Adipocyte (in vitro differentiated cells): ENCODE measurements at places on chromosomes 16 and 17.

GRCh38 chr17:77453613-77454241 lies 313.0 kb downstream of the SEC14L1 start:
- no peak for DNase-seq

DNA sequence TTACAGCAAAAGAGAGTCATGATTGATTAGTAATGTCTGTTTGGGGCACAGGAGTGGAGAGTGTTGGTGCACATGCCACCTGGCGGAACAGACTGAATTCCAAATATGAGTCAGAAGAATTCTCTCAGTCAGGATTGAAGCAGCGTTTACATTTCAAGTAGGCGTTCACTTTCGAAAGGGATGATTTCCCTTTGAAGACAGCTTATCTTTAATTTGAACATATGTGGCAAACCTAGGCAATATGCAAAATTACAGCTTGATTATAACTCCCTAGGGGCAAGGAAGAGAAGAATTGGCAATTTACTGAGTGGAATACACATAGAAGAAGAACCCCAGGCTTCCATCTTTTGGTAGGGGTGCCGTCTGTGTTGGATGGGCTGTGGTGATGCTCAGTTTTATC lies 235.8 kb downstream of the HAPSTR1 start:
- DNase-seq: no peak

GRCh38 chr16:78576941-78577340 lies 477.5 kb downstream of the WWOX start:
- DNase-seq: no peak

DNA sequence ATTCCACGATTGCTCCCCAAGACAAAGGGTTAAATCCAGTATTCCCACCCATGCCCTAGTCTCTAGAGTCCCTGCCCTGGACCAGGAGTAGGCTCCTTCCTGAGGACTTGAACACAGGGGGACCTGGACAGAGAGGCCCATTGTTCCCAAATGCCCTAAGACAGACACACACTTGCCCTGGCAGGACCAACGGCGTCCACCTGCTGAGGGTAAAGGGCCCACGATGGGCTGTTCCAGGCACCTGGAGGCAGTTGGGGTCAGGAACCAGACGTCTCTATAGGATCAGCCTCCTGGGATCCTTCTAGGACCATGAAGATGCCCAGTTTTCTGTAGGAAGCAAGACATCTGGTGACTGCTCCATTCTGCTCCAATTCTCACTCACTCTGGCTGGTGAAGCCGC lies 39.3 kb downstream of the TNFRSF13B start:
- DNase-seq: no peak

DNA sequence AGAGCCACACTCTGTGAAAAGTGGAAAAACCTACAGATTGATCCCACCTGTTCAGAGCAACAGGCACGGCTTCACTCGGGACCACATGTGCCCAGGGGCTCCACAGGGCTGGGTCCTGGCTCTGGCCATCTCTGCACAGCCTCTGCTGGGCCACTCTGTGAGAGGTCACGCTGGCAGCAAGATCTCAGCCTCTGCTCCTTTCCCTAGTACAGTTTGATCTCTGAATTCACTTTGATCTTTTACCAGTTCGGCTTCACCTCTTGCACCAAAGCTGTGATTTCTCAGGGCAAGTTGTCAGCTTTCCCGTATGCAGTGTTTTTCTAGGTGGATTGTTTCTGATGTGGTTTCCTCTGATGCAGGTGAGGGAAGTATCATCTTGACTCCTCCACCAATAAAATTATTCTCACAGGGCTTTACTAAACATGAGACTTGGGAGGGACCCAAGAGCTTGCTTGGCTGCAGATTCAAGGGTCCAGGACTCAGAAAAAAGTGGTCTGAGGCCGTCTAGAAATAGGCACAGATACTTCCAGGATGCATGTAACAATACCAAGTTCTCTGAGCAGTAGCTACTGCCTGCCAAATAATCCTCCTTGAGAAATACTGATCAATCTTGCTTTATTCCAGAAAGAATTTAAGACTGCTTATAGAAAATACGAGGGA lies 24.0 kb upstream of the ALDH3A1 start:
- DNase-seq: no peak

DNA sequence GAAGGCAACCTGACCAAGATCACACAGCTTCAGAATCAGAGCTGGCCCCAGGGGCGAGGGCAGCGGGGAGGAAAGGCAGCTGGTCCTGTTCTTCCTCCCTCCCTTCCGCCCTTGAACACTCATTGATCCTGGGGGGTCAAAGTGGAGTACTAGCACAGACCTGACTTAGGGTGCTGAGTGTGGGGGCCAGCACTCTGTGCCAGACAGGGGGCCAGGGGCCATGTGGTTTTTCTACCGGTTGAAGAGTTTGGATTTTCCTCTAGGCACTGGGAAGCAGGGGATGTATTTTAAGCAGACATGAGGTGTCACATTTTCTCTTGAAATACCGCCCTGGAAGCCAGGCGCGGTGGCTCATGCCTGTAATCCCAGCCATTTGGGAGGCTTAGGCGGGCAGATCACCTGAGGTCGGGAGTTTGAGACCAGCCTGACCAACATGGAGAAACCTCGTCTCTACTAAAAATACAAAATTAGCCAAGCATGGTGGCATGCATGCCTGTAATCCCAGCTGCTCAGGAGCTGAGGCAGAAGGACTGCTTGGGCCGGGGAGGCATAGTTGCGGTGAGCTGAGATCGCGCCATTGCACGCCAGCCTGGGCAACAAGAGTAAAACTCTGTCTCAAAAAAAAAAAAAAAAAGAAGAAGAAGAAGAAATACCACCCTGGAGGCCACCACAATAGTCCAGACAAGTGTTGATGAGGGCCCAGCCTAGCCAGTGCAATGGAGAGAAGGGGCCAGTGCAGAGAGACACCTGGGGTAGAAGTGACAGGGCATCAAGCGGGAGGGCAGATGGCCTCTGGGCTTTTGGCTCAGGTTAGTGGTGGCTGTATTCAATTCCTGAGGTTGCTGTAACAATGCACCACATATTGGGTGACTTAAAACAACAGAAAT lies 15.3 kb downstream of the OSBPL7 start:
- no peak for DNase-seq

- DNase-seq: no peak
Measured at GRCh38 chr16:86375851-86376250, 134.5 kb upstream of the FOXF1 start.
